ENCODE measurements at places on chromosomes 6 and 20.

GRCh38 chr20:49843139-49843538 lies 30.5 kb downstream of the SLC9A8 start:
- peak; percentile 63 for DNase-seq

DNA sequence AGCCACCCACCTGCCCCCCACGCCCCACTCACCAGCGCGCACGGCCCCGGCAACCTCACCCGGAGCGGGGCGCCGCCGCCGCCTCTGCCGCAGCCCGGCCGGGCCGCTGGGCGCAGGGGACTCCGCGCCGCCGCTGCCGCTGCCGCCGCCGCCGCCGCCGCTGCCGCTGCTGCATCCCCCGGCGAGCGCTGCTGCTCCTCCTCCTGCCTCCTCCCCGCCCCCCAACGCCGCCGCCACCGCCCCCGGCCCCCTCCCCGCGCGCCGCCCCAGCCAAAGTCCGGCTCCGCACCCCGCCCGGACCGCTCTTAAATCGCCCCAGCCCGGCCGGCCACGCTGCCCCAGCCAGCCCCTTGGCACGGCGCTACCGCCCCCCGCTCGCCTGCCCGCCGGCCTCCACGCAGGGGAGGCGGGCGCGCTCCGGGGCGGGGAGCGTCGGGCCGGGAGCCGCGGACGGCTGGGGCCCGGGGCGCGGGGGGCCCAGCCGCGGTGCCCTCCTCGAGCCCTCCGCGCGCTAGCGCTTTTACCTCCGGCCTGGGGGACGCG lies at the start of gene SULF2:
TSS of gene SULF2 (minus strand) at position 171 of the 543 bp plus-strand sequence. CDS start 28,118 bp downstream, outside the sequence.
- DNase-seq: no peak

GRCh38 chr6:35737413-35738211 lies 780 bp downstream of the ARMC12 start:
- DNase-seq: peak; percentile 64

- no peak for DNase-seq
These were observed 31.3 kb upstream of the PPP1R3G start for GRCh38 chr6:5053864-5054244.

DNA sequence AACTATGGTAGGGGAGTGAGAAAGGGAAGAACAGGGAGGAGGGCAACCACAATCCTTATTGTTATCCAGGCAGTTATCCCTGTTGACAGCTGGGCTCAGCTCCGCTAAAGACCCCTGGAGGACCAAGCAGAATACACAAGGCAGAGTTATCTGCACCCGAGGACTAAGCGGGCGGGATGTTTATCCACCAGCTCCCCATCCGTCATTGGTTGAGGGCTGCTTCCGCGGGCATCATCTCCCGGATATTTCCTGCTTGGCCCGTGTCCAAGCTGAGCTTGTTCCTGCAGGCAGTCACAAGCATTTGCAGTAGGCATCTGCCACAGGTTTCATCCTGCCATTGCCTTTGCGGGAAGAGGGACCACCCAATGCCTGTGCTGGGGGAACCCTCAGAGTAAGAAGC lies 102.1 kb downstream of the DLGAP4 start:
- DNase-seq: no peak

GRCh38 chr6:1396952-1397868 lies 7.8 kb downstream of the FOXF2 start:
- DNase-seq: peak; percentile 29

DNA sequence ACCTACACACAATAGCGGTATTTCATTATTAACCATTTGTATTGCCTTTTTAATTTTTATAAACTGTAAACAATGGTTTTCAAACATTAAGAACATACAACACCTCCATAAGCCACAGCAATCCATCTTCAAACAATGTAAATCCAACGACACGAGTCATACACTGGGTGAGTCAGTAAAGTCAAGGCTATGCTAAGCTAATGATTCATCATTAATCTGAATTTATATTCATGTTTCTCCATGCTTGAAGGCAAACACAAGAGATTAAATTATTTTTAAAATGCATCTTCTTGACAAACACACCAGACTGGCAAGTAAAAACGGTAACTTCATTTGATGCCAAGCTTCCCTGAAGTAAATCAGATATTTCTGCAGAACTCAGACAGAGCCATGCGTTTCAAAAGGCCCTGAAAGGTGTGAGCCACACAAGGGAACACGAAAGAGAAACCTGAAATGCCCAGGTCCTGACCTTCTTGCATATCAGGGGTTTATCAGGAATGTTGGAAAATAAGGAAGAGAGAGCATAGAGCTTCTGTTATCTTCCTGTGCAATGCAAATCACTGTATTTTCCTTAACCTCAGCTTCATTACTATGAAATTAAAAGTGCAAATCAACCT lies 162.5 kb downstream of the ALDH8A1 start:
- DNase-seq: no peak

DNA sequence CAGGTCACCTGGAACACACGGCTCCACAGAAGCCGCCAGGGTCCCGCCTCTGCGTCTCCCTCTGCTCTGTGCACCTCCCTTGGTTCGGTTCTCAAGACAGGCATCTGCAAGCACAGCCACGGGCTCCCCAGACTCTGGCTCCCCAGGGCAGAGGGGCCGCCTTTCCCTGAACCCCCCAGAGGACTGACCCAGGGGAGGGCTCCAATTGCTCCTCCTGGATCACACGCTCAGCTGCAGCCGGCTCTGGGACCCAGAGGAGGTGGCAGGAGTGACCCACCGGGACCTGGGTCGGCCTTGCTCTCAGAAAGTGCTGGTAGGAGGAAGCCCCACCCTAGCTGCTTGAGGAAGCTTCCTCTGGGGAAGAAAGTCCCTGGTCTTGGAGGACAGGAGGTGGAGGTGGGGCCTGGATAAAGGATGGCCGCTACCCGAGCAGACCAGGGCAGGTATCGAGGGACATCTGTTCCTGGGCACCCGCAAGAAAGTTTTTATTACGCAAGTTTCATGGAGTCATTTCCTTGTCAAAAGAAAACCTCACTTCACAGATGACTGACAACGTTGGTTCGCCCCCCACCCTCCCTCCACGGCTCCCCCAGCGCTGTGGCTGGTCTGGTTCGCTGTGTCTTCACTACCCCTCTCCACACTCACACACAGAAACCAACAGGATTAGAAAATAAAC lies 103.9 kb upstream of the AFDN start:
- no peak for DNase-seq

GRCh38 chr20:38369389-38369788 lies 23.1 kb downstream of the LBP start:
- DNase-seq: no peak

- peak; percentile 99 for DNase-seq
These were observed 427 bp upstream of the MKKS start for GRCh38 chr20:10434467-10434831.

DNA sequence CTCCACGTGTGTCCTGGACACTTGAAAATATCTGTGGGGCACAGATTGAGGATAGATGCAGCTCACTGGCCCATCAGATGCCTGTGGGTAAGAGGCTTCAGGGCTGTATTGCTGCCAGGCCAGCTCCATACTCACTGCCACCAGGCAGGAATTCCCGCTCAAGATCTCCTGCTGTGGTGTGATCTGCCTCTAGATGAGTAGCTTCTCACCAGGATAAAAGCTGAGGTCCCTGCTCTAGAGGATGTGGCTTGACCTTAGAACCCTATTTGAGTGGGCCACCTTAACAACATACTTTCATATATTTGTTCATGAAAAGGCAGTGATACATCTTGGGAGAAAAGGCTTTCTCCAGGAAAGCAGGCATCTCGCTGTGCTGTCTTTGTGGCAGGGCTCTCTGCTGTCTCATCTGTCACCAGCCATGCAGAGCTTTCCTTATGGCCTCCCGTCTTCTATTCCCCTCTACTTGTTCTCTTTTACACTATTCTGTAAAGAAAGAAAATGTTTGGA lies 165.7 kb upstream of the RNF217 start:
- DNase-seq: no peak

- no peak for DNase-seq
These were observed 71.4 kb downstream of the ADGB start for GRCh38 chr6:146670161-146670560.

- no peak for DNase-seq
These were observed 24.4 kb downstream of the ARG1 start for GRCh38 chr6:131597446-131597845.

DNA sequence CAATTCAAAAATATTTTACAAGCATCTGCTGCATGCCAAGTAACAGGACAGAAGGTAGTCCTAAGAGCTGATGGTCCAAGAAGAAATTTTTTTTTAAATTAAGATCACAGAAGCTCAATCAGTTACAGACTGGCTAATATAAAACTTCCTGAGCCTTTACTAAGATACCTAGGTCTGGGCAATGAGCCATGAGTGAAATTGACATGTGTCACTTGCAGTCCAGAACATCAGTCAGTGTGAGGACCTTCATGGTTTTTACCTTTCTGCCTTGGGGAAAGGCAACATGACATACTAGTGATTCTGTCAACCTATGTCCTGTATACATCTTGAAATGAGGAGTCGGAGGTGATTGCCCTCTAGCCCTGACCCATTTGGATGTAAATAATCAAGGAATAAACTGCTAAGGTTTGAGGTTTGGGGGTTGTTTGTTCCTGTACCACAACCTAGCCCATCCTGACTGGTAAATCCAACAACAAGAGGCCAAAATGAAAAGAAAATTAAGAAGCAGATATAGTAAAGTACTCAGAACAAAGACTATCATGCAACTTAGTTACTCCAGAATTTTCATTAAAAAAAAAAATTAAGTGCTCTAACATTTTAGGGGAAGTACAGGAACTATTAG lies 70.0 kb downstream of the CNKSR3 start:
- no peak for DNase-seq

DNA sequence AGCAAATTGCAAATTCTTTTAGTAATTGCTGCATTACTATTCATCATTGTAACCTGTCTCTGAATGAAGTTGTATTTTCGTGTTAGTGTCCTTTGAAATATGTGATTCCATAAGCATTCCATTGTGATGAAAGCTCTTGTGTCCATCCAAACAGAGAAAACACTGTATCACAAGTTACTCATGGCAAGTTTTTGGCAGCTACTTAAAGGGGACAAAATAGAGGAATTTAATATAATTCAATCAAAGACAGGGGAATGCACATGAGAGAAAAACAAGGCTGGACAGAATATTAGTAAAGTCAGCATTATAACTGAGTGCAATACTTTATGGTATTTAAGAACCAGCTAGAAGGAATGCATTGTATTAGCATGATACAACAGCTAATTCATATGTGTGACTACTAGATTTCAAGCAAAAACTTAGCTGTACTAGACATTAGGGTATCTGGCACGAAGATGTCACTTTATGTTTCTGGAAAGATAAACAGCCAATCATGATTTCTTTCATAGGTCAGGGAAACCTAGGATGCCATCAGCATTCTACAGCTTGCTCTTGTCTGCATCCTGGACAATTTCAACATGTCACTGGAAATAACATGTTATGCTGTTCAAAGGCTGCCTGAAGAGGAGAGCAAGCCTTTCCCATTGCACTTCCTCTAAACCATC lies 270.6 kb upstream of the MARCKS start:
- no peak for DNase-seq

- DNase-seq: peak; percentile 20
These were observed 1.3 kb downstream of the SRF start for GRCh38 chr6:43172104-43173007.

DNA sequence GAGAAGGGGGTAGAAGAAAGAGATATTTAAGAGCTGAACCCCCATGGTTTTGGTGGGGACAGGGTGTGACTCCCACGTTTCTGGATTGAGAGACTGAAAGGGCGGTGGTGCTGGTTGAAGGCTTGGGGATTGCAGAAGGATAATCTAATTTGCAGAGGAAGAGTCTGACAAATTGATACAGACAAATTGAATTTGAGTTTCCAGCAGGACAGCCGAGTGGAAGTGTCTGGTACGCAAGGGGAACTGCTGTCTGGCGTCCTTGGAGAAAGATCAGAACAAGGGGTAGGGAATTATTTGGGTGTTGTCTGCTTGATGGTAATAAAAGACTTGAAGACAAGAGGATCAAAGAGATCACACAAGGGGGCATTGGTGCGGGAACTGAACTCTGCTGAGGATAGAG lies 40.5 kb upstream of the MDGA1 start:
- DNase-seq: no peak

DNA sequence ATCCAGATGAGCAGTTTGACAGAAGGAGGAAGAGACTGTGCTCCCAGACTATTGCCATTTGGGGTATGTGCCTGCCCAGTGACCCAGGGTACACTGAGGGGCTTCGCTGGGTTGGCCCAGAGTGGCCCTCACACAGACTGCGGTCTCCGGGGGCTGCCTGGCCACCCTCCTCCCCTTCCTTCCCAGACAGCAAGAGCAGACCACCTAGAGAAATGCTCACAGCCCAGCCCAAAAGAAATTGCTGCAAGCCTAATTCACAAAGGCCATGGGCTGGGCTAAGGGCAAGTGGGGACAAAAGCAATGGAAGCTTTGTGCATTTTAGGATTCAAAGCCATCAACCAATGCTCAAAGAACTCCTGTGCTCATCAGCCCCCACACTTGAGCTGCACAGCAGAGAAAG lies 277.6 kb downstream of the CDC5L start:
- no peak for DNase-seq

- no peak for DNase-seq
These were observed 37.6 kb downstream of the ANKS1A start for GRCh38 chr6:34926655-34927054.

GRCh38 chr6:48087448-48087847 lies 23.5 kb downstream of the PTCHD4 start:
- no peak for DNase-seq
